ENCODE measurements at places on chromosomes 5 and 9.

- no peak for DNase-seq
These were observed 18.1 kb upstream of the ZFR start for GRCh38 chr5:32462618-32463017.

DNA sequence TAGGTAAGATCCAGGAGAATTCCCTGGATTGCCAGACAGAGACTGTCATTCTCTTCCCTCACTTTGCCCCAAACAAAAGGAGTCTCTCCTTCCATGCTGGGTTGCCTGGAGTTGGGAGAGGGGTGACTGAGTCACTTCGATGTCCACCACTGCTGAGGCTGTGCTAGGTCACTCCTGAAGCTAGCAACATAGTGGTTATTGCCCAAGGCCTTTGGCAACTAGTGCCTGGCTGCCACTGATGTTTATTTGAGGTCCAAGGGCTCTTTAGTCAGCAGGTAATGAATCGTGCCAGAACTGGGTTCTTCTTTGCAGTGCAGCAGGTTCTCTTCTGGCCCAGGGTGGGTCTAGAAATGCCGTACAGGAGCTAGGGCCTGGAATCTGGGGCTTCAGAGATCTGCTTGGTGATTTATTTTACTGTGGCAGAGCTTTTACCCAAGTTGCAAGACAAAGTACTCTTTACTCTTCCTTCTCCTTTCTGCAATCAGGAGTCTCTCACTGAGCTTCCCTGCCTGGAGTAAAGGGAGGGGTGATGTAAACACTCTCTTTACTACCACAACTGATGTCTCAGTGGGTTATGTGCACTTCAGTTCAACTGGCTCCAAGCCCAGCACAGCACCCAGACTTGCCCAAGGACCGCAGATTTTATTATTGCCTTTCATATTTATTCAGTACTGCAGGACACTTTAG lies 155.7 kb upstream of the SH3GL2 start:
- DNase-seq: no peak

GRCh38 chr5:137751869-137752491 lies 2.2 kb downstream of the HNRNPA0 start:
- DNase-seq: no peak

- DNase-seq: no peak
These were observed 273.5 kb downstream of the ARRDC3 start for GRCh38 chr5:91109634-91110033.

GRCh38 chr5:53066088-53066487 lies 43.5 kb downstream of the MOCS2 start:
- no peak for DNase-seq

DNA sequence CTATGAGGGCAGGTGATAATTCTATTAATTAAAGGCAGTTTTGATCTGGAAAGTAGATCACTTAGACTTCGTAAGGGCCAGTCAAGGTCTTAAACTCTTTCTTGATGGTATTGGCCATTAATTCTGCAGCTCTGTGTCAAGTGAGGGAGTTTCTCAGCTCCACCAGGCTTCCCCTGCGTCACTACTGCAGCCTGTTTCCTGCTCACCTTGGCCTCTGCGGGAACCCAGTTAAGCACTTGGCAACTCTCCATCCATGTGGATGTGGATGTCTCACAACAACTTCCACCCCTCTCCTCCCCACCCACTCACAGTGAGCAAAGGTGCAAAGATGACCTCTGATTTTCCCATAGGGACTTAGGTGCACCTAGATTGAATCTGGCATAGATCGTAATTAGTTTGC lies 191.6 kb downstream of the PLK2 start:
- no peak for DNase-seq

DNA sequence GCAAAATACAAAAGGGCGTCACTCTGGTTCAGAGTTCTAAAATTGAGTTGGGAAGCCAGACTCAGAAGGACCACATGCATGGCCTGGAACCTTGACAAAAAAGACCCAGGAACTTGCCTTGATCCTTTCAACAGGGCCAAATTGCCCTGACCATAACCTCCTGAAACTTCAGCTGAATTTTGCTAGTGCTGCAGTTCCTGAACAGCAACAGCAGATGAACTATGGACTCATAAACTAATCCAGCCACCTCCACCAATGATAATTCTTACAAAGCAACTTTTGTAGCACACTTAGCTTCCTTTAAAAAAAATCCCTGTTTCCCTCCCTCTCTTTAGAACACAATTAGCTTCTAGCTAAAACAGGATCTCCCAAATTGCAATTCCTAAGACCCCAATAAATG lies 155.9 kb downstream of the MAT2B start:
- no peak for DNase-seq

DNA sequence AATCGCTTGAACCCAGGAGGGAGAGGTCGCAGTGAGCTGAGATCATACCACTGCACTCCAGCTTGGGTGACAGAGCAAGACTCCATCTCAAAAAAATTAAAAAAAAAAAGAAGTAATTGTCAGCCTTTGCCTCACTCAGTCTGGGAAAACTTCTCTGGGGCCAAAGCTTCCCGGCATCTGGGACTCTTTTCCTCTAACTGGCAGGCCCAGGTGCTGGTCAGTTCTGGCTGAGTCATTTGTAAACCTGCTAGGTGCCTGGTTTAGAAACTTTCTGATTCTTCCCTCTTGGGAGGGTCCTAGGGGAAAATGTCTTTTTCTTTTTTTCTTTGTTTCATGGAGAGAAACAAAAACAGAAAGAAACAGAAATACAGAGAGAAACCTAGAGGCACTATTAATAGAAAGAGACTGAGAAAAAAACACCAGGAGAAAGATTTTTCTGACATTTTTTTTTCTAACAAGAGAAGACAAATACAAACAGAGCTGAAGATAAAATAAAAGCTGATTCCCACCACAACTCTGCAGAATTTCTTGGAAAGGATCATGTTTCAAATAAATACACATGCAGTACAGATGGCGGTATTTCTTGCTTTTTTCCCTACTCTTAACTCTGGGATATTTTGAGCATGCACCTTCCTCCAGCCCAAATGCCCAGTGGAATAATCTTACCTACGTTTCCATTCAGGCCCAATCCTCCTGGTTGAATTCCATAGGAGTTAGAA lies 22.1 kb upstream of the UBAP2 start:
- DNase-seq: no peak

DNA sequence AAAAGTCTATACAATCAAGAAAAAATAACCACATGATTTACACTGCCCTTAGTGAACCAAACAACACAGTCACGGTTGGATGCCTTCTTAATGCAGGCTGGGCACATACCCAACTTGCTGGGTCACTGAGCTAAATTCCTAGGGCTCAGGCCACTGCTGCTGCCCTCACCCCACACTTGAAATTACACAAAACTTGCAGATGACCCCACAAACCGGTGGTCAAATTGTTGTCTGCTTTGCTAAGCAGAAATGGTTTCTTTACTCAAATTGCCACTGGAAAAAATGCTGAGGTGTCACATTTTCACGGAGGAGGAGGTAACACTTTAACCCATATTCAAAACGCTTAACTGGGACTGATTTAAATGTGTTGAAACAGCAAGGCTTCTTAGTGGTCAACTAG lies 62.4 kb downstream of the HMHB1 start:
- DNase-seq: no peak

DNA sequence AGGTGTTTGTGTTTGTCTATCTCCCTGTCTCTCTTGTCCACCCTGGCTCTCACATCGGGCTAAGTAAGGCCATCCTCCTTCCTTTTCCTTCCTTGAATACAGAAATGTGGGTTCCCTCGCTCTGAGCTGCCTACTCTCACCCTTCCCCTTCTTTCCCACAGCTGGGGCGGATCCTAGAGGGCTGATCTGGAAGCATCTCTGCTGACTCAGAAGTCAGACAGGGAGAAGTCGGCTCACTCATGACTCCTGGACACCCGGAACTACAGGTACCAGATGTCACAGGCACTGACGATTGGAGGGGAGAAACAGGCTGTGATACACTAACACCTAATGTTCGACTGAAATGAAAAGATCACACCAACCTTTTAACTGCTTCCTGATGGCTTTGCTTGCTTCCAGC lies 41.3 kb downstream of the PTPN3 start:
- no peak for DNase-seq

GRCh38 chr5:135476615-135477581 lies 24.7 kb upstream of the TIFAB start:
- DNase-seq: no peak

GRCh38 chr5:170383227-170383626 lies 5.9 kb downstream of the KCNMB1 start:
- DNase-seq: no peak
